ENCODE measurements at places on chromosomes 12 and 14. TPM values are rescaled to one million over a fixed set of nuclear protein-coding genes. Genes with fewer than 3 reads are reported as not detected.

DNA sequence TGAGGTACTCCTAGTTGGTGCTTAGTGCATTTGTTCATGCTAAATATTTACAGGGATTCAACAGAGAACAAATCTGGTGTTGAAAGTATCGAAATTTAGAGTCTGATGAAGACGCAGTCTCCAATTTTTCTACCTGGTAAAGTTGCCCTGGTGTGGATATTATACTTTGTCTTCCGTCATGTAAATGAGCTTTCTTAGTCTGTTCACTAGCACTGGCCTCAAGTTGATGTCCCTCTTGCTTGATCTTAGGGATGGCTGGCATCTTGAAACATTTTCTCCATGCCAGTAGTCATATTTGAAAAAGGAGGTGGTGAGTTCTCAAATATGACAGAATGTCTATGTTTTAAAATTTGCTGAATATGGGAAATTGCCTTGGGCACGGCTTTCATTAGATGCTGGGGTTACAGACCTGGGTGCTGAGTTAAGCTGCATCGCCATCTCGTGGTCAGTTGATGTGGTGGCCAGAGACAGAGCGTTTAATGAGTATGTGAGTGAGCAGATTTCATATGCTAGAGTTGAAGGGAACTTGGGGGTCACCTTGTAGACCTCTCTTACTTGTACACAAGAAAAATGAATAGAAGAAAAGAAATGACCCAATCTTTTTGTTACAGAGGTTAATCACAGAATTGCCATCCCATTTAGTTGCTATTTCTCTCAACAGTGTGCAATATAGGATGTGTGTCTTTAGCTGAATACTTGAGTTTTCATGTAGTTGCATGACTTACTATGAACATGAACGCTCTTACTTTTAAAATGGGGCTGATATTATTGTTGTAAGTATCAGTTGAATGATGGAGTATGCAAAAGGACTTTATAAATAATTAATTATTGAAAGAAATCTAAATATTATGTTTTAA is 172.8 kb upstream of the DCN start:
- no peak overlapping the region for H3K27ac ChIP-seq
- no peak overlapping the region for H3K4me3 ChIP-seq
- no peaks in the 10 kb centered on the region for H3K36me3 ChIP-seq
- no peaks in the 10 kb centered on the region for H3K27me3 ChIP-seq
- H3K4me1 ChIP-seq = no peaks in the 10 kb centered on the region

NKX2-1 gene
- total RNA-seq = not detected

DNA sequence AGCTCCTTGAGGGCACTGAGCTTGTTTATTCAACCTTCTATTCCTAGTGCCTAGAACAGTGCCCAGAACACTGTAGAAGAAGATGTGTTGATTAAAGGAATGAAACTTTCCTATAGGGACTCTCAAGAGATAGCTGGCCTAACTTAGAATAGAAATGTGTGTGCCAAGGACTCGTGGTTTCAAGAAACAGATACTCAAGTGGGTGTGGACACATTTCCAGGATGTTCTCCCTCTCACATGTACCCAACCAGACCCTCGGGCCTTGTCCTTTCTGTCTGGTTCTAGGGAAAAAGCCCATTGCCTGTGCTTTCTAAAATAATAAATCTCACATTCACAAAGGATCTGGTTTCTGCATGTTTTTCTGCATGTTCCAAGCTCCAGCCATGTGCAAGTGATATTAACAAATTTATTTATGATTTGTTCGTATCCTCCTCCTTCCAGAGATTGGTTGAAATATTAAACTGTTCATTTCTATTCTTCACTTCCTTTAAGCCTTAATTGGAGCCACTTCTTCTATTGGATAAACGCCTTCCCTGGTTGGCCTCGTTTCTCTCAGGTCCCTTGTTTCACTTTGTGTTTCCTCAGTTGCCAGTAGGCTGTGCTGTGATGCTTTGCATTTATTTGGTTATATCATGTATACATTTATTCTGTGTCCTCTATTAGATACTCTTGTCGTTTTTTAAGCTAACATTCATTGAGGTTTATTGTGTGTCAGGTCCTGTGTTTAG is 89.8 kb downstream of the CRADD start:
- H3K27me3 ChIP-seq = no peaks in the 10 kb centered on the region
- no peaks in the 10 kb centered on the region for H3K36me3 ChIP-seq
- peaks cover 16% of the 10 kb centered on the region for H3K4me1 ChIP-seq
- peak; percentile 74 for DNase-seq
- no peak overlapping the region for H3K27ac ChIP-seq
- H3K4me3 ChIP-seq = no peak overlapping the region

DCAF5 gene
- total RNA-seq = 26.8 TPM

GRCh38 chr14:35986219-35986573 is 160.1 kb downstream of the BRMS1L start:
- H3K4me1 ChIP-seq = no peaks in the 10 kb centered on the region
- H3K36me3 ChIP-seq = no peaks in the 10 kb centered on the region
- DNase-seq = no peak
- no peaks in the 10 kb centered on the region for H3K27me3 ChIP-seq
- no peak overlapping the region for H3K4me3 ChIP-seq

SOAT2 gene
- total RNA-seq = not detected

- DNase-seq = no peak
- no peaks in the 10 kb centered on the region for H3K27me3 ChIP-seq
- no peaks in the 10 kb centered on the region for H3K36me3 ChIP-seq
- no peak overlapping the region for H3K27ac ChIP-seq
- no peak overlapping the region for H3K4me3 ChIP-seq
- peaks cover 4% of the 10 kb centered on the region for H3K4me1 ChIP-seq
Measured at GRCh38 chr14:22097586-22098292, 424.1 kb upstream of the OR4E1 start.

DTX3 gene
- total RNA-seq = 65.9 TPM

DNA sequence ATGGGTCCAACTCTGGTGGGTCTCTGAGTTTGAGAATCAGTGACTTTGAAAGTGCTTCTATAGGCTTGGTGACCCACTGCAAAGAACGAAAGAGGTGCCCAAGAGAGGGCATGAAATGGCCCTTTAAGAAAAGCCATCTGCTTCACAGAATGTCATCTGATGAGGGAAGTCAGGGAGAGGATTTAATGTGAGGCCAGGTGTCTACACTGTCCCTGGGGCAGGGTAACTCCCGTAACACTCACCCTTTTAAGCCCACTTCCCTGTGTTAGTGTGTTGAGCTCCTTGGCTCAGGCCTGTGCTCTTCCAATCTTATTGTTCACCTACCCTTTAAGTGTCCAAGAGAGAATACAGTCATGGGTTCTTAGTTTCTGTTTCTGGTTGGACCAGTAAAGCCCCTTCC is 16.4 kb upstream of the SRSF5 start:
- no peaks in the 10 kb centered on the region for H3K36me3 ChIP-seq

DNA sequence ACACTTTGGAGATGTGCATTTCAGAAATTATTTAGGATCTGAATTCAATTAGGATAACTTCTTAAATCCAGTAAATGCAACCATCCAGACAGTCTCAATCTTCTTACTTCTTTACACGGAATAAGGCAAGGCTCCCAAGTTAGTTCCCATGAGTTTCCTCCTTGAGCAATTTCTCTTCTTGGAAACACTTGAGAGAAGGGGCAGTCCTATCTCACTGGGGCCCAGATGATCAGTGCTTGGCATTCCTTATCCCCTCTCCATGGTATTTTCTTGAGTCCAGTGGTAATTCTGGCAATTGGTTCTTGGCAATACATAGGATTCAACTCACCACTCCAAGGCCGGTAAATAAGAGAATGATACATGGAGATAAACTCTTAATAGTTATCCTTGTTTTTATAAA is 87.1 kb upstream of the PTHLH start:
- H3K27ac ChIP-seq = no peak overlapping the region
- H3K4me3 ChIP-seq = no peak overlapping the region
- peaks cover 8% of the 10 kb centered on the region for H3K4me1 ChIP-seq
- no peaks in the 10 kb centered on the region for H3K27me3 ChIP-seq
- no peaks in the 10 kb centered on the region for H3K36me3 ChIP-seq

DNA sequence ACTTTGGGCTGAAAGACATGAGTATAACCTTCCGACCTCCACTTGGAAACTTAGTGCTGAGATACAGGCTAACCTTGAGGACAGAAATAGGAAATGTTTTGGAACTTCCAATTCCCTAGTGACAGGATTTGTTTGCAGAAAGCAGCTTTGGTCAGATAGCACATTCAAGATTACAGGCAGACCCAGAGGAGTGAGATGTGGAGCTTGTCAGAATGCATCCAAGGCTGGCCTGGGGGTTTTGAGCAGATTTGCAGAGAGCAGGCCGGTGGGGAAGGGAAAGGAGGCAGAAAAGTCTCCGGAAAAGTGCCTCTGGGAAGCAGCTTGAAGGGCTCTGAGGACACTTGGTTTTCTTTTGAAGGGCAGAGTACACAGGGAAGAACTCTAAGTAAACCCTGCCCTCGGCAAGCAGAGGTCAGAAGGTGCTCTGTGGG is 180.3 kb downstream of the ETV6 start:
- no peaks in the 10 kb centered on the region for H3K27me3 ChIP-seq
- DNase-seq = no peak
- H3K4me1 ChIP-seq = peaks cover 45% of the 10 kb centered on the region
- no peak overlapping the region for H3K27ac ChIP-seq

OTX2 gene
- 147 TPM for total RNA-seq

DNA sequence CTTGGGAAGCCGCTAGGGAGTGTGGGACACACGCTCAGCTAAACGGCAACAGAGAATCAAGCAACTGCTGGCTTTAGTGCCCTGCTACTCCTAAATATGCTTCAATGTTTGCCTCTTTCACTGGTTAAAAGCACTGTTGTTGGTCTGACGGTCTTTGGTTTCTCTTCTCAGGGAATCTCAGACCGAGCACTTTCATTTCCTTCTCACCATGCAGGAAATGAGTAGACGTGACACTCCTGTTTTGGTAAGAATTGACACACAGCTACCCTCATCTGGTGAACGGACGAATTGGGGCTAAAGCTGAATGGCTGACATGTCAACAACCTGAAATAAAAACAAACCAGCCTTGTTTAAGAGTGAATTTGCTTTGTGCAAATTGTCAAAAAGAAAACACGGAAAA is 57.5 kb upstream of the PIWIL1 start:
- H3K36me3 ChIP-seq = no peaks in the 10 kb centered on the region
- H3K27me3 ChIP-seq = no peaks in the 10 kb centered on the region
- no peak overlapping the region for H3K27ac ChIP-seq
- no peaks in the 10 kb centered on the region for H3K4me1 ChIP-seq

OR4E2 gene
- total RNA-seq = 10.8 TPM

DNA sequence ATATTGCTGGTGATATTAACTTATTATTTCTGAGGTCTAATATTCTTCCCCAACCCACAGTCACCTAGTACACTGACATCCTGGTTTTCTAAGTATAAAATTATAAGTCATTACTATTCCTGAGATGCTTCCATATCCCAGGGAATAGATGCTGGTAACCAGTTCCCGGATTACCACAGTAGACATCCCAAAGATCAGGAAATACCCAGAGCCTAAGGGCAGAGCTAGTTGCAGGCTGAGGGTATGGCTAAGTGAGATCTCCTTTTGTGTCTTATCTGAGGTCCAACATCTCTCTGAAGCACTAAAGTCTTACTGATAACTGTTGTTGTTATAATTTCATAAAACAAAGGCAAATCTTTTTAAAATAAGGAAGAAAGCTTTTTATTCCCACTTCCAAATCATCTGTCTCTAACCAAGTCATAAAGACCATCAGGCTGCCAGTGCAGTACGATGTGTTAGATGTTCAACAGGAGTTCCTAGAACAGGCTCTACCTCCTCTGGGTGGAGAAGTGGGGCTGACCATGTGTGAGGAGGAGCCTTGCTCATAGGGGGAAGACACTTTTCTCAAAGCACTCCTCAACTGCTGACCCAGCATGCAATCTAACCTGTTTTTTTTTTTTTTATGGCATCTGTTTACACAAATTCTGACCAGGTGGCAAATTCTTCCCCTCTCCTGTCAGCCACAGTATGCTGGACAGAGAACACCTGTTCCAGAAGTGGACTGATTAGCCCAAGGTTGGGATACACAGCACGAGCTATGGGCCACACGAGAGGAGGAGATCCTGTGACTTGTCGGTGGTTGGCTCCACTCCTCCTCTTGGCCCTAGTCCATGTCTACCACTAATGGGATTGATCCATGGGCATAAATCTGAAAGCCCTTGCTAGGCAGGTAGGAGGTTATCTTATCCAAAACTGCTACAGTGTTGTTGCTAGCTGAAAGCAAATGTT is 16.1 kb upstream of the GRIP1 start:
- no peak overlapping the region for H3K4me3 ChIP-seq
- no peaks in the 10 kb centered on the region for H3K4me1 ChIP-seq
- no peak for DNase-seq
- peaks cover 20% of the 10 kb centered on the region for H3K27me3 ChIP-seq

LRFN5 gene
- 43.0 TPM for total RNA-seq

KRT77 gene
- not detected for total RNA-seq

DNA sequence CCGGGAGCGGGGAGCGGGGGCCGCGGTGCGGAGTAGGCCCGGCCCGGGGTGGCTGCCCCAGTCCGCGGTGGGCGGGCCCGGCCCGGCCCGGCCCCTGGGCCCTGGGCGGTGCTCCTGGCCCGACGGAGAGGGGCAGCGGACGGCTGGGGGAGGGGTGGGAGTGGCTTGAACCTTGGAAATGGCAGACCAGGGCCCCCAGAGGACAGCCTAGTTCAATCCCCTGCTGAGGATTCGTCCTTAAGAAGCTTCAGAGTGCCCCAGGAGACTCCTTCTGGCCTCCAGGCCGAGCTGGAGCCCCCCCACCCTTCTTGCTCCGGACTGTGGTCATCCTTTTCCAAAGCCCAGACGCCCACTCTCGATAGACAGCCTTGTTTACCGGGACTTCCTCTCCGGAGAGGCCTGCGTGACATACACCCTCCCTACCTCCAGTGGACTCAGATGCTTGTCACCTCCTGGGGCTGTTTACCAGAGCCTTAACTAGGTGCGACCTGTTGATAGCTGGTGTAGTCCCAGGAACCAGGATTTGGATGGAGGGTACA is 458 bp downstream of the KHNYN start:
- H3K4me1 ChIP-seq = peaks cover 16% of the 10 kb centered on the region
- peak overlapping the region; percentile 87 for H3K27ac ChIP-seq
- H3K36me3 ChIP-seq = peaks cover 25% of the 10 kb centered on the region
- H3K27me3 ChIP-seq = no peaks in the 10 kb centered on the region

ANO4 gene
- total RNA-seq = 6.2 TPM

DNA sequence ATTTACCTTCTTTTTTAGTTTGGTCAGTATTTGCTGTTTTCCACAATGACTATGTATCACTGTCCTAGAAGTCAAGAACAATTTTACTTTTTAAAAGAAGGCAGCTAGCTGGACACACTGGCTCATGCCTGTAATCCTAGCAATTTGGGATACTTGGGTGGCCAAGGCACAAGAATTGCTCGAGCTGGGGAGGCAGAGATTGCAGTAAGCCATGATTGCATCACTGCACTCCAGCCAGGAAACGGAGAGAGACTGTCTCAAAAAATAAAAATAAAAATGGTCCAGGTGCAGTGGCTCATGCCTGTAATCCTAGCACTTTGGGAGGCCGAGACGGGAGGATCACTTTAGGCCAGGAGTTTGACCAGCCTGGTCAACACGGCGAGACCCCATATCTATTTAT is 28.3 kb downstream of the MDM1 start:
- no peak overlapping the region for H3K4me3 ChIP-seq
- DNase-seq = no peak
- no peaks in the 10 kb centered on the region for H3K36me3 ChIP-seq
- H3K4me1 ChIP-seq = no peaks in the 10 kb centered on the region

ALDH1L2 gene
- total RNA-seq = 4.9 TPM

All from A673 (cell line).